ENCODE measurements at places on chromosomes 2 and 18. TPM values are rescaled to one million over a fixed set of nuclear protein-coding genes. Genes with fewer than 3 reads are reported as not detected.

Gene RAPGEF4
- 73.4 TPM for total RNA-seq

Gene BOLL
- total RNA-seq = not detected

DNA sequence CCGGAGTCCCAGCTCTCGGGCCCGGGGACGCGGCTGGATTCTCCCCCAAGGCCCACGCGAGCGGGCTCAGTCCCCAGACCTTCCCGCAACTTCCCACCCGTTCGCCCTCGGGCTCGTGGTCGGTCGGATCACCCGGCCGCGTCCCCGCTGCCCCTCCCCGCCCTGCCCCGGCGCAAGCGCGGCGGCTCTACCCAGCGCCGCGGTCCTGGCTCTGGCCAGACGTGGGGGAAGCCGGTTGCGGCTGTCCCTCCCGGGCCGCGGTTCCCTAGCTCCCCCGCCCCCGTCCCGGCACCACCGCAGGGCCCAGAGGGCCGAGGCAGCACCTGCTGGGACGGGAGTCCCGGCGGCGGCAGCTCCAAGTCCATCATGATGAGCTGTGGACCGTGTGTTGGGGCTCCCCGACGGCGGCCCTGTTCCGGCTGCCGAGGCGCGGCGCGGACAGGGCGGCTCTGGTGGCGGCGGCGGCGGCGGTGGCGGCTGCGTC lies 276 bp downstream of the NFE2L2 start:
- no peak for DNase-seq

GRCh38 chr2:85913884-85914881 lies 25.4 kb upstream of the ST3GAL5 start:
- DNase-seq = no peak

- DNase-seq = no peak
Measured at GRCh38 chr2:177717831-177718618, 325.5 kb downstream of the AGPS start.

- no peak for DNase-seq
Measured at GRCh38 chr2:175676813-175677212, 325.3 kb downstream of the LNPK start.

GRCh38 chr2:19731037-19731436 lies 170.7 kb downstream of the TTC32 start:
- DNase-seq = no peak

GRCh38 chr2:126770466-126770865 lies 114.5 kb downstream of the GYPC start:
- DNase-seq = no peak

DNA sequence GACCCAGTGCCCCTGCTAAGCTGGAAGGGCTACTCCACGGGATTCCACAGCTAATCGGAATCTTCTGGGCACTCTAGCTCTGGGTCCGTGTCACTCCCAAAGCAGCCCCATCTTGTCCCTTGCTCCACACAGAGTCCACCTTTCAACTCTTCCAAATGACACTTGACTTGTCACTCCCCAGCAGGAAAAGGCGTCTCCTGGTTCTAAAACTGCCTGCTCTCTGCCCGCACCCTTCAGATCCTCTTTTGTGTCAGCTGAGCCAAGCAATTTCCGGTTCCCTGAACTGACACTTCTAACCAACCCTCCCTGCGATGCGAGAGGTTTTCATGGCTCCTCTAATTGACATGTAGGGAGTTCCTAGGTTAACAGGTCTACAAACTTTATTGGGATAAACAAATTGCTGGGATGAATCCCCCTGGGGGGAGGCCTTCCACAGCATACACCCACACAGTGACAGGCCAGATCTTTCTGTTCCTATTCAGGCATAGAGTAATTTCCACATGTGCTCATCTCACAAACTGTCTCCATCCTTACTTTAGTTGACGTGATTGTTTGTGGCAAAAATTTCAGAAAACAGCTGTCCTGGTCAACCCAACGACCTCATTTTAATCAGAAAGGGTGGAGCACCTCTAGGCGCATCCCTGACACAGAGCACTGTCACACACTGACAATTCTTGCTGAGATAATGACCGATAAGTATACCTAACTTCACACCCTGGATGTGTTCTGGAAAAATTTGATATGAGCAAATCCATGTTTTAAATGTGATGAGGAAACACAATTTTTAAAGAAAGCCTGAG lies 104.9 kb downstream of the RBMS1 start:
- no peak for DNase-seq

GRCh38 chr18:59059140-59059539 lies 80.5 kb upstream of the SEC11C start:
- DNase-seq = no peak

DNA sequence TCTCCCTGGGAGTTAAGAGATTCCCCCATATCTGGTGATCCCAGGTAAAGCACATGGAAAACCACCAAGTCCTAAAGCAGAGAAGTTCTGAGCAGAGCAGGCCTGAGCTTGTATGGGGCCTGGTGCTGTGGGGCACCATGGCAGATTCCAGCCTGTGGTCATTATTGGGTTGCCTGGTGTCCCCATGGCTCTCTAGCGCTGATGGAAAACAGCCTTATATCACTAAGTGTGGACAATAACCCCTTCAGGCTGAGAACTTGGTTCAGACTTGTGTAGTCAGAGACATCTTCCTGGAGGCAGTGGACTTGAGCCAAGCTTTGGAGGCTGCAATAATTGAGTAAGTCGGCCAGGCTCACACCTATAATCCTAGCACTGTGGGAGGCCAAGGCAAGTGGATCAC lies 96.8 kb downstream of the MCFD2 start:
- no peak for DNase-seq

DNA sequence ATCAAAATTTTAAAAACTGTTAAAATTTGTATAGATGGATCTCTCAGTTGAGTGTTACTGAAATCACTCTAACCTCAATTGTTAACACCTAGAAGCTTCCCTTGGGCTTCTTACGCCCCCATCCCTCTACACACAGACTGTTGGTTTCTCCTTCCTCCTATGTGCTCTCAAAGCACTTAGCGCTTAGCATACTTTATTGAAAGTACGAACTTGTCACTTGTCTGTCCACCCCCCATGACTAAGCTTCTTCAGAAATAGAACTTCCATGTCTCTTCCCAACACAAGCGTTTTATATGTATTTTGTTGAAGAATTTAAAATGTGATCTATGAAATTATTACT lies 441 bp downstream of the MPHOSPH10 start:
- DNase-seq = no peak

- DNase-seq = no peak
Measured at GRCh38 chr2:176152350-176153181, 1.2 kb downstream of the HOXD4 start.

DNA sequence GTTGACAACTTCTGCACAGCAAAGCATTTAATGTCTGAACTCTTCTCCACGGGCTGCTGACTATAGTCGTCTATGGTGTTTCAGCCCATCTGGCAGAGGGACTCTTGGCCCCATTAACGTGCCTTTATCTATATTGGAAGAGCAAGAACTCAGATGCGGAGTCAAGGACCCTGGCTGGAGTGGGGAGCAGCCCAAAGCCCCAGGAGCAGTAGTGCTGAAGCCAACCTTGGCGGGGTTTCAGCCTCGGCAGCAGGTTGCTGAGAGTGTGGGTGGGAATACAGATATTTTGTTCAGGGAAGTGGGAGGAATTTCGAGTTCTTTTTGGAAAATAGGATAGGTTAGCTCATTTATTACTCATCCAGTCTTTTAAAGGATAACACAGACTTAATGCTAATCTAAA lies 34.2 kb downstream of the TMEM17 start:
- DNase-seq = no peak

GRCh38 chr2:84827978-84828575 lies 52.8 kb downstream of the TRABD2A start:
- DNase-seq = no peak

GRCh38 chr2:186641807-186642321 lies 52.0 kb upstream of the FAM171B start:
- DNase-seq = peak; percentile 53

DNA sequence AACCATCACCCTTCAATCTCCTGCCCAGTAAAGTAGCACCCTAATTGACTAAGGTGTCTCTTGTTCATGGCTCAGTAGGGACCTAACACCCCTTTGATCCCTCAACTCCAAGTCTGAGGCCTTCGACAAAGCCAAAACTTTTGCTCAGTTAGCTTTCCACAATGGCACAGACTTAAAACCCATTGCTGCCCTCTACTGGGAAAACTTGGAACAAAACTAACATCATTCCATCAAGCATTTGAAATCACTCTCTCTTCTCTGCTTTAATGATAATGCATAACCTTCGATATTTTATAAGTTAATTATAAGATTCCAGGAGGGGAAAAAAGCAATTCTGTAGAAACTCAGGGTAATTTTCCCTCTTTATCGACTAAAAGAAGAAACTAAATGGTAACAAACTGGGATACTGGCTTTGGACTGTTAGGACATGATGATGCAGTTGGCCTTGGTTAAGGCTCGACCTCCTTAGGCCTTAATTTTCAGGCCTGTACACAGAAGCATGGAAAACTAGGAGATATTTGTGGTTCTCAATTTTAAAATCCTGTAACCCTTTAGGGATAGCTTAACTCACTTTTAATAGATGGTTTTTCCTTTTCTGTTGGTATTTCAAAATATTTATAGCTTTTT lies 127.8 kb downstream of the STK39 start:
- no peak for DNase-seq

DNA sequence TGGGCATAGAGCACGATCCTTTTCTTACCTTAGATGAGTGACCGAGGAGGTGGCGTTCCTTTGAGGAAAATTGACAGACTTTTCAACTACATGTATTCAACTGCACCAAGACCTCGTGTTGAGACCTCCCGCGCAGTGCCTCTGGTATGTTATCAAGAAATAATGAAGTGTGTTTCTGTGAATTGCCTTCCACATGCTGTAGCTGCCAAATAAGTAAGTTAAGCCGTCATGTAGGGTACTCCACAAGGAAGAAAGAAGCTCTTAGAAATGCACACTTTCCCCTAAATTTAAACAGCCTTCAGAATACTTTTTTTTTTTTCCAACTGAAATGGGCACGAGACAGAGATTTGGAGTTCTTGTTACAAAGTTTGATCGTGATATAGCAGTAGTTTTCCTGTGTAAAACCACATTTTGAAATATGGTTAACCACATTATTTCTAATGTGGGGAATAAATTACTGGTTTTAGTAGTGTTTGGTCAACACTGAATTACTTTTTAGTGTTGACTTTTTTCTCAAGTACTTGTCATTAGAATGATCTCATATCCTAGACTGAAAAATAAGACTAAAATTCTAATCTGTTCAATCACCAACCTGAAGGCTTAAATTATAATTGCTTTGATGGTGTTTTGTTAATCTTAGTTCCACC lies 30.5 kb downstream of the PDK1 start:
- no peak for DNase-seq

DNA sequence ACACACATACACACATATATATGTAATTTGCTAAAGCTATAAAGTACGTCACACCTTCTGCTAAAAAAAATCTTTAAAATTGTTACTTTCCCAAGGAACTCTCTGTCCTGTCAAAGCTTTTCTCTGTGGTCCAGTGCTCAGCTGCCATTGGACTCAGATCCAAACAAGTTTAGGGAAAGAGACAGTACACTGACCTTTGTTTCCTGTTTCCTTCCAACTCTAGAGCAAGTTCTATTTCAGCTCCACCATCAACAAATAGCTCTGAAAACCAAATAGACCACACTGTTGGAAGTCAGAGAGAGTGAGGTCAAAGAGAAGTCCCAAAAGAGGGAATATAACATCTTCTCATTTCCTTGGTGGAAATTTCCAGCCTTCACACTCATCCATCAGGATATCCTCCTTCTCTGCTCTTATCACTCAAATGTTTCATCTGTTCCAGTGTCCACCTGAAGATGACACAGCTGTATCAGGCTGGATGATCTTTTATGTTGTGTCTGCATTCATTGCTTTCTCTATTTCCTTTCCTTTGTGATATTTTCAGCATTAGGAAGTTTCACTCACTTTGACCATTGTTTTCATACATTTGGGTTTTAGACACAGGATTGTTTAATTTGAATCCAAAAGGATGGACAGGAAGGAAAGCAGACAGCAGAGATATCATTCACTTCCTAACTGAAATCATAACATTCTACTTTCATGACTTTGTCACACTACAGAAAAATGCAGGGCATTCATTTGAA lies 192.3 kb upstream of the NT5C1B start:
- no peak for DNase-seq

All from Peyer's patch (tissue), 4 donors.